CD4-positive, alpha-beta T cell treated with Interleukin-4 for 4 hours (primary cell): ENCODE measurements at places on chromosomes 13 and 19.

GRCh38 chr13:34046457-34046856, 228.5 kb downstream of the RFC3 start:
- DNase-seq: no peak

DNA sequence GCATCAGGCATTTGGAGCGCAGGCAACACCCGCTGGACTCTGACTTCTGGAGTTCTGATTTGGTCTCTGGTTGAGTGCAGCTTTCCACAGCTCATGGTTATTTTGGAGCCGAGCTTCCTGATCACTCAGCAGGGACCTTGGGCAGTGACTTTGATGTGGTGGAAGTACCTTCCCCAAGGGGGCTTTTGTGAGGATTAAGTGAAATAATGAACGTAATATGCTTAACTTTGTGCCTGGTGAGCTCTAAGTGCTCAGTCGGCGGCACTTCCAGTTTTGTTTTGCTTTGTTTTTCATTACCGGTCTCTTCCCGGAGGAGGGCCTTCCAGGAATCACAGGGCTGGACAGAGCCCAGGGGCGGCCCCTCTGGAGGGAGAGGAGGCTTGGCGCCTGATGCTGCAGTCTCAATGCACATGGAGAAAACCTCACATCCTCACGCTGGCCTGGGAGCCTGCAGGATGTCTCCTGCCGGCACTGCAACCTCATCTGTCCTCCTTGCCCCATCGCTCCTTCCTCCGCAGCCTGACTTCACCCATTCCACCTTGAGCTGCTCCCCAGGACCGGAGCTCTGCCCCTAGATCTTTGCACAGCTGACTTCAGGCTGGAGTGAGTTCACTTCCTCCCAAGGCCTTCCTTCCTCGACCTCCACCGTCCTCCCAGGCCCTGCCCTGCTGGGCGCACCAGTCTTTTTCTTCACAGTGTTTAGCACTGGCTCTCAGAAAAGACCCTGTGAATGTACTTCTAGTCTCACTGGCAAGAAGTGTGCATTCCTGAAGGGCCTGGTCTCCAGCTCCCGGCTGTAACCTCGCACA, 1.5 kb downstream of the PLEKHF1 start:
- DNase-seq: no peak

- DNase-seq: no peak
Measured at GRCh38 chr19:17576758-17577456, 21.5 kb downstream of the COLGALT1 start.

DNA sequence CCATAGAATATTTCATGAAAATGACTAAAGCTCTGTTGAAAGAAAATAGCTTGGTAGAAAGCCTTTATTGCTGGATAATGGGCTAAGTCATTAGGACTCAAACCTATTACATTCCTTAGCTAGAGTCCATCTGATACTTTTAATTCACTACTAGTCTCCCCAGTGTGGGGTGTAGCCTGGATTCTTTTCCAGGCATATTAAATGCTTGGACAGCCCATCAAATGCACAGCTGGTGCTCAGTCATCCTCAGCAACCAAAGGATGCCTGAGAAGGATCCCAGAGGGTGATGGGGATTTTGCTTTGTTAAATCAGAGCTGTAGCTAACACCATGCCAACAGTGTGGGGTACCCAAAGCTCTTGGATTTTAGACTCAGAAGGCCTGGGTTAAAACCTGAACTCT, 153.5 kb downstream of the DLEU7 start:
- no peak for DNase-seq

- DNase-seq: no peak
Measured at GRCh38 chr19:12703046-12703445, 6.6 kb upstream of the FBXW9 start.

- no peak for DNase-seq
Measured at GRCh38 chr13:25111585-25111956, 15.6 kb downstream of the PABPC3 start.

GRCh38 chr13:25739376-25739775, 312.4 kb downstream of the SHISA2 start:
- DNase-seq: no peak

GRCh38 chr13:98397221-98397620, 179.7 kb downstream of the STK24 start:
- DNase-seq: no peak

GRCh38 chr13:102825921-102826706, 19.7 kb upstream of the ERCC5 start:
- no peak for DNase-seq
